COLO829 (cell line): ENCODE measurements at places on chromosomes 5 and 9.

DNA sequence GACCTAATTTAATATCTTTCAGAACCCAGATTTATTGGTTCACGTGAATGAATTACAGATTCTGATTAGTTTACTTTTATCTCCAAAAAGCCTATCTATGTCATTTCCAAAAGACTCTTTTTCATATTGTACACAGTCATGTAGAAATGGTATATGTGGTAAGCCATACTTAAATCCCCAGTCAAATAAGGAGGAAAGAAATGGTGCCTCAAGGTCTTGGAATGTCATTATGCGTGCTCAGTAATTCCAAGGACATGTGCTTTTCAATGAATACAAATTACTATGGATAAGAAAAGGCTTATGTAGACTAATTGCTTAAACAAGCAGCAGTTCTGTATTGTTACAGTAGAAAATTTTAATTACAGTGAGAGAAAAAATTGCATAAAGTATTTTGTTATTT, 64.1 kb upstream of the TYRP1 start:
- no peak for DNase-seq

DNA sequence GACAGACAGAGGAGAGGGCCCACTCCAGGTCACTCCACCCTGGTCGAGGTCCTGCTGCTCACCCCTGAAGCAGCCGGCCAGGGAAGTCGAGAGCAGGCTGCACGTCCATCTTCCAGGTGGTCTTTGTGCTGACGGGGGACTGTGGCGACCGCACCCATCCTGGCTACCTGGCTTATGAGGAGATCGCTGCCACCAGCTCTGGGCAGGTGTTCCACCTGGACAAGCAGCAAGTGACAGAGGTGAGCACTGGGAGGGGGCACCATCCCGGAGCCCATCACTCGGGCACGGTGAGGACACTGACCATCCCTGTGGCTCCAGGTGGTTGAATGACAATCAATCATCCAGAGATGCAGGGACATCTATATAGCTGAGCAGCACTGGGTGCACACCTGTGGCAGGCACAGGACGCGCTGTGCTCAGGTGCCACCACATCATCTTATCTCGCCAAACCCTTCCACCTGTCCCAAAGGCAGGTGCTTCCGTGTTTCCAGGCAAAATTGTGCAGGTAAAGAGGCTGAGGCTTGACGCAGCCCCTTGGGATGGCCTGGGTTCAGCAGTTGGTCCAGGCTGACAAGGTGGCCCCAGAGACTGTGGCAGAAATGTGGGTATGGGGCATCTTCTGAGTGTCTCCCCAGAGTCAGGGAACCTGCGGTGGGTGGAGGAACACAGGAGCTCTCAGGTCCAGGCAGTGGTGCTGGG, 20.7 kb downstream of the HMCN2 start:
- DNase-seq = no peak

DNA sequence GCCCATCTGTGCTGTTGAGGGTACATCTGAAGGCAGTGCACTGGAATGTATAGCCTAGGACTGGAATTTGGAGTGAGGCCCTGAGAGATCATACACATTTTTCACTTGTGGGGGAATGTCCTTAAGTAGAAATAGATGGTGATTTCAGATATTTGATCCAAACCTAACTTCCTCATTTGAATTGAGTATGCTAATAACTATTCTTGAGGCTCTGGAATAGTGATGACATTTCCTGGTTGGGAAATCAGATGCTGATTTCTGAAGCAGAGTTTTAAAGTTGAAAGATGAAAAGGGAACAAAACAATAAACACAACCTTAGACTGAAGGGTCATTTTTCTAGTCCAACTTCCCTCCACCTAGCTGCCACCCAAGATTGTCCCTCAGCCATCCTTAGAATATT, 163.0 kb upstream of the CCDC152 start:
- no peak for DNase-seq

DNA sequence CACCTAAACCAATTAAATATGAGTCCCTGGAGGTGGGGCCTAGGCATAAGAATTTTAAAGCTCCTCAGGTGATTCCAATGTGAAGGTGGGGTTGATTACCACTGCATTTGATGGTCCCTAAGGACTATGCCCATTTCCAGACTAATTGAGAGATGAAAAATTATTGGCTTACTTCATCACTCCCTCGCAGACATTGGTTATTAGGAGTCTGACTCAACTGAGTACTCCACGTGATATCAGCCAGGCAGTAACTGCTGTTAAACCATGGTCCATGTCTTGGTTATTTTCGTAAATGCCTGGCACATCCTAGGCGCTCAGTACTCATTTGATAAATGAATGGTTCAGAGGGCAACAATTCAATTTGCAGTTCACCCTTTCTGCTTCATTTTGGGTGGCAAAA, 54.5 kb downstream of the PUM3 start:
- DNase-seq = no peak

DNA sequence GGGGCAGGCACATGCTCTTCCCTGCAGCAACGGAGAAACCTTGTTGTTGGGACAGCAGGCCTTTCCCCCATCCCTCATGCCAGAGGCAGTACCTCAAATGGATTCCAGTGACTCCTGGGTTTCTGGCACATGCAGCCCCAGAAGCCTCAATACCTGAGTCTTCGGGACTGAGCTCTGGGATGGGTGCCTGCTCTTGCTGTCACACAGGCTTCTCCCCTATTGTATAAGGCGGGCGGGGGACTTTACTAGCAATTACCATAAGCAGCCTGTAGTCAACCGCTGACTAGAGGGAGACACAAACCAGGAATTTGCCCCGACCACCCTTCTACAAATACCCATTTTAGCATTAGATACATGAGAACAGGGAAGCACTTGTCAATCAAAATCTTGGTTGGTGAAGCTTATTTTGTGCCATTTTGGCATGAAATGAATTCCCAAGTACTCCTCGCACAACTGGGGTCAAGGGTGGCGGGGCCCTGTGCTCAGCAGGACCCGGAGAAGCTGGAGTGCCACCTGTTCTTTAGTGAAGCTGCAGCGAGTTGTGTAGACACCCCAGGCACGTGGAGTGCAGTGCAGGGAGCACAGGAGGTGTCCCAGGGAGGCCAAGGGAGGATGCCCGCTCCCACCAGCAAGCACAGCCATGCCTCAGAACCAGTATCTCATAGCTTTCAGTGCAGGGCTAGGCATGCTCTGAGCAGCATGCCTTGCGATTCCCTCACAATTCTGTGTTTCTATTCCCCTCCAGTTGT, 21.2 kb downstream of the S1PR3 start:
- DNase-seq = no peak

DNA sequence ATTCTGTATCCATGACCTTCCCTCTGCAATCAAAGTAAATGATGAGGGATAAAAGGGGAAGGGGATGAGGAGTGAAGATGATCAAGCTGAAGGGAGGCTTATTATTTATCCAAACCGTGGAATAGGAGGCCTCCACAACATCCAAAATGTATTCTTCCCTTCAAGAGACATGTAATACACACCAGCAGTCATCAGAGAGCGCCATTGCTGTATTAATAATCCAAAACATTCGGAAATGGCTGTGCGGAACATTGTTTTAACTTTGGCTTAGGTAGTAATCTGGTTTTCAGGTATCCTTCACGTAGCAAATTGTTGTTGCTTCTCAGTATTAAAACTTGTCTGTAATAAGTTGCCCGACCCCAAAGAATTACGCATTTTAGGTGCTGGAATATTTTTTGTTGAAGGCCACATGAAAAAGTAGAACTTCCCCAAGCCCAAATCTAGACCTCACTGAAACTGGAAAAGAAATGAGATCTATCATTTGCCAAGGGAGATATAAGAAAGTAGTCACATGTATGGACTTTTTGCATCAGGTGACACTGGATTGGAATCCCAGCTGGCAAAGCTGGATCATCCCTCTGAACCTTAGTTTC, 2.6 kb upstream of the BOD1 start:
- peak; percentile 62 for DNase-seq

- no peak for DNase-seq
These were observed 20.6 kb downstream of the PSMB7 start for GRCh38 chr9:124394596-124394995.

DNA sequence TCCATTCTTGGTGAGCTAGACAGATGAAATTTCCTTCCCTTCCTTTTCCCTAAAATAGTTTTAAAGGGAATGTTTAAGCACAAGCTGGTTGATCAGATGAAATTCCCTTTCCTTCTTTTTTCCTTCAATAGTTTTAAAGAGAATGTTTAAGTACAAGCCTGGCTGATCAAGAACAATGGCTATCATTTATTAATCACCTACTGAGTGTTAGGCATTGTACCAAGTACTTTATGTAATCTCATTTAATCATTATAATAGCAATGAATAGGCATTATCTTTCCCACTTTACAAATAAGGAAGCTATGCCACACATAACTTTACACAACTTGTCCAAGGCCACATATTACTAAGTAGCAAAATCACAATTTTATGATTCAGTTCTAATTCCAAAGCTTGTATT, 152.0 kb upstream of the ACOT12 start:
- DNase-seq = no peak

GRCh38 chr9:114389612-114390368, 2.0 kb upstream of the AKNA start:
- DNase-seq = no peak

- no peak for DNase-seq
These were observed 63.7 kb upstream of the ZNF622 start for GRCh38 chr5:16529306-16529705.
